M059J (cell line): ENCODE measurements at places on chromosomes 5 and 9.
A peak's percentile ranks its signal among the peaks of the same experiment; 100 is the strongest.

GRCh38 chr5:10521466-10522223, 42.2 kb upstream of the ANKRD33B start:
- no peak for DNase-seq

DNA sequence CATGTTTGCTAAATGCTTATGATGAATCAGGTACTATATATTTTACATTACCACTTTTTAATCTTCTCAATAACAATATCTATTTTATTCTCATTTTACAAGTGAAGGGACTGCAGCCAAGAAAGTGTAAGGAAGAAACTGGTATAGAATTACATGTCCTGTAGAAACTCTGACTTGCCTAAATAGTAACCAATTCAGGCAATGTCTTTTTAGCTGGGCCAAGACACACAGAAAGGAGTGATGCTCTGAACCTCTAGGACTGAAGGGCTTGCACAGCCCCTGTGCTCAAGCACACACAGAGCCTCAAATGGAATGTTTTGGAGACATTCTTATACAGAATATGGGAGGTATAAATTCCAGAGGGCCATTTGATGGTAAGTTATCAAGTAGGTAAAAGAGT, 286.4 kb upstream of the TNC start:
- DNase-seq: no peak

DNA sequence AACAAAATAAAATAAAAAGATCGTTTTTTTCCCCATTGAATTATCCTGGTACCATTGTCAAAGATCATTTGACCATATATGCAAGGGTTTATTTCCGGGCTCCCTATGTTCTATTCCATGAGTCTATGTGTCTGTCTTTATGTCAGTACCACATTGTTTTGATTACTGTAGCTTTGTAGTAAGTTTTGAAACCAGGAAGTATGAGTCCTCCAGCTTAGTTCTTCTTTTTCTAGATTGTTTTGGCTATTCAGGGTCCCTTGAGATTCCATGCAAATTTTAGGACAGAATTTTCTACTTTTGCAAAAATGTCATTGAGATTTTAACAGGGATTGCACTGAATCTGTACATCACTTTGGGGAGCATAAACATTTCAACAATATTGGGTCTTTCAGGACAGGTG, 18.7 kb upstream of the EEIG1 start:
- DNase-seq: no peak

DNA sequence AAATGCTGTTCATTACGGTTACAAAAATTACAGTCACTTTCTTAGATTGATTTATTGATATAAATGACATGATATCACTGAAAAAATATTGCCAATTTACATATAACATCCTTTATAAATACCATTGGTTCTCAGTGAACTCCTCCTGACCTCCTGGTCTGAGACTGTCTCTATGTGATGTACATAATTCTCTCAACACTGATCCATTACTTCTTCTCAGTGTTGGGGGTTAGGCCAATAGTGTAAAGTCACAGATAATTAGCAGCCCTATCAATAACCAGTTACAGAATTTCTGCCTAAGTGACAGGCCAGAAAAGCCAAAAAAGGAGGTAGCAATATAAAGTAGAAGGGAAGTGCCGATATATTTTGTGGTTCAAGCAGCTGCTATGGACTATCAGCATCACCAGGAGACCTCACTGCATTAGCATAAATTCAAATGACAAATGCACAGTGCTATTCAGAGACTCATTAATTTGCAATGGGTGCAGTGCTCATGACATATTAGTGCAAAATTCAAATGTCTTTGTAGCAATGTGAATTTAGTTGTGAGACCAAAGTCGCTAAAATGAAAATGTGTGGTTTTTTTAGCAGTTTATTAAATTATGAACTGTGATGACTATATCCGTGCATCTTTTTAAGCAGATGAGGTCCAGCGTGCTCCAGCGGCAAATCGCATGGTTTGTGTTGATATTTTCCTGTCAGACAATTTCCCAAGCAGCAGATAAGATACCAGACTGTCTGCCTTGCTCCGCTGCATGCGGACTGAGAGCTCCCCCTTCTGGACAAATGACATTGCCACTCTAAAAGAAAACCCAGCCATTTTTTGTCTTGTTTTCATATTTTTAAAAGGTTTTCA, 144.6 kb downstream of the CETN3 start:
- peak; percentile 53 for DNase-seq

GRCh38 chr5:101018299-101018698, 115.2 kb upstream of the ST8SIA4 start:
- DNase-seq: peak; percentile 3

GRCh38 chr9:17962747-17963146, 383.9 kb downstream of the SH3GL2 start:
- DNase-seq: peak; percentile 7

GRCh38 chr5:54988218-54988617, 2.8 kb upstream of the ESM1 start:
- no peak for DNase-seq

DNA sequence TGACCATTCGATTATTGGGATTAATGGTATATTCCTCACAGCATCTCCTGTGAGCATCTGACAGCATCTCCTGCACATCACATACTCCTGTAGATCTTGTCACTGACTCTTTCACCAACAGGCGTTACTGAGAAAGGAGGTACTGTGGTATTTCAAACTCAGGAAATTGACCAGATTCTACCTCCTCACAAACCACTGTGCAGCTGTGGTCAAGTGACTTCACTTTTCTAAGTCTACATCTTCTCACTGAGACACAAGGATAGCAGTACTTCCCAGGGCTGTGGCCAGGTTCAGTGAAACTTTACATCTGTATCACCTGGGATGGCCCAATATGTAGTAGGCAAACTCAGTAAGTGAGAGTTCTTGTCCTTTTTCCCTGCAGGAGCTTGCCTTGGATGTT, 332.3 kb upstream of the ADAMTSL1 start:
- no peak for DNase-seq

DNA sequence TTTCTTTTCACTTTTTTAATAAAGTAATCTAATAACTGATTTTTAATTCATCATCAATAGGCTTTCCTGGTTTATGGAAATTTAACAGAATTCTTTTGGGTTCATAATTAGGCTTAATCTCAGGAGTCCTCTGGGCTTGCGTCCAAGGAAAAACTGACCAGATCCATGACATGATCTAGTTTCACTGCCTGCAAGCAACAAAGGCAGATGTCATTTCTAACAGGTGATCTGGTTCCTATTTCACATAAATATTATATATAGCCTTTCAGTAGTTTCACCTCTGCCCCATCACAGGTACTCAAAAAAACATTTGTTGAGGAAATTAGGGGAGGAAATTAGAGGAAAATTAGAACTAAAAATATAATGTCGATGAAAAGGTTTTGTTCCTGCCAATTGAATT, 126.4 kb downstream of the FBXL17 start:
- no peak for DNase-seq

GRCh38 chr9:121976751-121977150, 116.4 kb downstream of the TTLL11 start:
- DNase-seq: peak; percentile 73

DNA sequence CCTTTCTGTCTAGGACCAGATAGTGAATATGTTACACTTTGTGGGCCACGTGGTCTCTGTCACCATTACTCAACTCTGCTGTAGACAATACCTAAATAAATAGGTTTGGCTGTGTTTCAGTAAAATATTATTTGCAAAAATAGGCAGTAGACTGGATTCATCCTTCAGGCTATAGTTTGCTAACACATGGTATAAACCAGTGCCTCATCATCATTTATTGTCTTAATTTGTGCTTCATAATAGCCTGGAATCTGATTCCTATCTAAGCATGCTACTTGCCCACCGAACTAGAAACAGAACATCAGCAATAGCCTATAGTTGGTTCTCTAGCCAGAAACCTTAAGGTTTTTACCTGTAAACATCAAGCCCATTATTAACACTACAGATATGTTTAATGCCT, 215.6 kb downstream of the FBXL7 start:
- no peak for DNase-seq

DNA sequence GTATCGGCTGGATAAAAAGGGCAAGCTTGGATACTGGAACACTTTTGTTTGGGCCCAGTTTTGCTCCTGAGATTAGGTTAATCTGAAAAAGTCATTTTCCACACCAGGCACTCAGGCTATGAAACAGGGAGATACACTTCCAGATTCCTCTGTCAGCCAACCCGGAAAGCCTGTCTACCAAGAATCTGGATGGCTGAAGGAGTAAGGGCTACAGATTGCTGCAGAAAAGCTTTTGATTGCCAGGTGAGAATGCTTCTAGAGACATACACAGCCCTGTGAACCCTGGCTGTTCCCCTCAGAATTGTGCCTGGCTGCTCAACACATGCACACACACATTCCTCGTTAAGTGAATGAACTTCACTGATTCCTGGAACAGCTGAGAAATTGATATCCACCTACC, 114.4 kb downstream of the PSD2 start:
- no peak for DNase-seq

DNA sequence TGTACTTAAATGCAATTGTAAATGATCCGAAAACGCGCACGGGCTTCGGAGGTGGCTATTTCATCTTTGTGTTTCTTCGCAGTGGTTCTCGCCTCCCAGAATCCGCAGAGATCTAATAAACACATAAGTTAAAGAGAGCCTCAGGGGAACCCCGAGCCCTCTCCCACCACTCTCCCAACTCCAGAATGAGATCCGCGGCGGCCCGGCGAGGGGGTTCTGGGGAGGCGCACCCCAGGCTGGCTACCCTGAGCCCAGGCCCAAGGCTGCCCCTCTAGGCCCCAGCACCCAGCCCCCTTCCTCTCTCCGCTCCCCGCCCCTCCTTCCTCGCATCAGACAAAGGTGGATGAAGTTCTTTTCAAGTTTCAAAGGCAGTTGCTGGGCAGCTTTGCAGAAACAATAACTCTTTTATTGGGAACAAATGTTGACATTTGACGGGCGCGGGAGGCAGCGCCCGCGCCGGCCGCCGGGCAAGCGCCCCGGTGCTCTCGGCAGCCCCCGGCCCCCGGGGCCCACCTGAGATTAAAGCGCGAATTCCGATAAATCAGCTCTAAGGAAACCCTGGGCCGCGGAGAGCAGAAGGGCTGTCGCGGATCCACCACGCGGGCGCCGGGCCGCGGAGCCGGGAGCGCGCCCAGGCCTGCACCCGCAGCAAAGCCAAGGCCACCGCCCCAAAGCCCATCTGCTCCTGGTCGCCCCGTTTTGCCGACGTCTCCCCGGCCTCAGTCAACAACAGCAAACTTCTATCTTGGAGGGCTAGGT, 8.4 kb downstream of the IRX2 start:
- no peak for DNase-seq

GRCh38 chr9:76399856-76400255, 5.6 kb upstream of the RFK start:
- no peak for DNase-seq

DNA sequence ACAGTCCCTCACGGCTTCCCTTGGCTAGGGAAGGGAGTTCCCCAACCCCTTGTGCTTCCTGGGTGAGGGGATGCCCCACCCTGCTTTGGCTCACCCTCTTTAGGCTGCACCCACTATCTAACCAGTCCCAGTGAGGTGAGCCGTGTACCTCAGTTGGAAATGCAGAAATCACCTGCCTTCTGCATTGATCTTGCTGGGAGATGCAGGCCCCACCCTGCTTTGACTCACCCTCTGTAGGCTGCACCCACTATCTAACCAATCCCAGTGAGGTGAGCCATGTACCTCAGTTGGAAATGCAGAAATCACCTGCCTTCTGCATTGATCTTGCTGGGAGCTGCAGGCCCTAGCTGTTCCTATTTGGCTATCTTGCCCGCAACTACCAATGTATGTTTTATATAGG, 44.7 kb downstream of the CCL28 start:
- DNase-seq: no peak

DNA sequence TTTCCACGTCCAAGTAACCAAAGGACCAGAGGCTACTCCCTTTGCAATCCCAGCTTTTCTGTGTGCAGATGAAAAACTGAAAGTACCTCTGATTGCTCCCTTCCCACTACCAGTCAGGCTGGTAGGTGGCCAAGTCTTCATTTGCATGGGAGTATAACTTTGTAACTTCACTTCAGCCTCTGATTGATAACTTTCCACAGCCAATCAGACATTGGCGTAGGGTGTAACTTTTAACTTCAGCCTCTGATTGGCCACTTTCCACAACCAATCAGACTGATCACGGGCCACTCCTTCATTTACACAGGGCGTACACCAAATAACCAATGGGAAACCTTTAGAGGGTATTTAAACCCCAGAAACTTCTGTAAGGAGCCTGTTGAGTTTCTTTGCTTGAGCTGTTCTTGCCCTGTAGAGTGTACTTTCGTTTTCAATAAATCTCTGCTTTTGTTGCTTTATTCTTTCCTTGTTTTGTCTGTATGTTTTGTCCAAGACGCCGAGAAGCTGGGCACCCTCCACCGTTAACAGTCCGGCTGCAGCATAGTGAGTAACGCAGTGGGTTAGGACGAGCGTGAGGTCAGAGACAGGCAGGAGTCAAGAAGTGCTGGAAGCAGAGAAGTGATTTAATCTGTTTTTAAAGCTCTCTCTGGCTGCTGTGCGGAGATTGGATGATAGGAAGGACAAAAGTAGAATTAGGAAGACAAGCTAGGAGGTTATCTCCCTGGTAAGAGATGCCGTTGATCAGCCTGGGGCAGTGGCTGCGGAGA, 3.5 kb upstream of the EXOSC2 start:
- DNase-seq: peak; percentile 100

GRCh38 chr5:150851039-150851438, 4.7 kb downstream of the IRGM start:
- no peak for DNase-seq

GRCh38 chr5:169944922-169945680, 35.2 kb downstream of the INSYN2B start:
- no peak for DNase-seq

DNA sequence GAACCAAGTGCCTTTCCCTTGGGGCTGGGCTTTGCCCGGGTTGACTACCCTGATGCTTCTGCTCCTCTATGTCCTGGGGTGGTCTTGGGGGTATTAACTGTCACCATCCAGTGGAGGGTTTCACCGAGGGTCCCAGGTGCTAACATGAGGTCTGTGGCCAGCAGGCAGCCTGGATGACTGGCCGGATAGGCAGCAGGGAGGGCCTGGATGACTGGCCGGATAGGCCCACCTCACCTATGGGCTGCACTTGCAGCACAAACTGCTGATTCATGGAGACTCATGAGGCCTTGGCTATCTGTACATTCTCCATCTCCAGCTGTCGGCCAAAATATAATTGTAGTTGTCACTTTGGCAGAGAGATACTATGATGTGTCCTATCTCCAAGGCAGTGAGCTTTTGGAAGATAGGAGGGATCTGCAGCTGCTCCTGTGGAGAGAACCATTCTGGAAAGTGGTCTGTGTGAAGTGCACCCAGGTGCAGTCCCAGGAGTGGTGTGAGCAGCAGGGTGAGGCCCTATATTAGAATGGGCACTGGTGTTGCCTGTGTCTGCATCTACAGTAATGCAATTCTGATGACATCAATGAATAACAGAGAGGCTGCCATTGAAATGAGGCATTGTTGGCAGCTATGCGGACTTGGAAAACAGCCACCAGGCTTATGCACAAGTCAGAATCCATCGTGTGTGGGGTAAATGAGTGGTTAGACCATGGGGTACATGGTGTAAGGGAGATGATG, 26.3 kb upstream of the CDKN2AIPNL start:
- peak; percentile 69 for DNase-seq

DNA sequence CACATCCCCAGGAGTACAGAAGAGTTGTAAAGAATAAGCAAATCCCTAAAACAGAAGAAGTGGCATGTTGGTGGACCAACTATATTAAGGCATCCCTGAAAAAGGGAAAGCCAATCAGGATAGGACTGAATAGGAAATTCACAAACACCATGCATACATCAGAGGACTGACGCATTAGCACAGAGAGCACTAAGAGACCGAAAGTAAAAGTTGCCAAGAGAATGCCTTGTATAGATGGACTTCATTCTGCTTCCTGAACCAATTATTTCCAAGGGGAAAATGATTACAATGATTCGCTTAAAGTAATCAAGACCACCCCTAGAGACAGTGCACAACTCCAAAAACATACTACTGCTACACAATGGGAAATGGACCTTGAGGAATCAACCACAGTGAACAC, 33.5 kb downstream of the SHC3 start:
- no peak for DNase-seq
